ENCODE measurements at places on chromosomes 1 and 21.

- DNase-seq = no peak
Measured at GRCh38 chr1:10389271-10389973, 9.4 kb upstream of the PGD start.

- DNase-seq = no peak
Measured at GRCh38 chr21:24436236-24436635, 1171.0 kb downstream of the MRPL39 start.

GRCh38 chr1:10613340-10613739 lies 138.6 kb downstream of the PEX14 start:
- DNase-seq = no peak

DNA sequence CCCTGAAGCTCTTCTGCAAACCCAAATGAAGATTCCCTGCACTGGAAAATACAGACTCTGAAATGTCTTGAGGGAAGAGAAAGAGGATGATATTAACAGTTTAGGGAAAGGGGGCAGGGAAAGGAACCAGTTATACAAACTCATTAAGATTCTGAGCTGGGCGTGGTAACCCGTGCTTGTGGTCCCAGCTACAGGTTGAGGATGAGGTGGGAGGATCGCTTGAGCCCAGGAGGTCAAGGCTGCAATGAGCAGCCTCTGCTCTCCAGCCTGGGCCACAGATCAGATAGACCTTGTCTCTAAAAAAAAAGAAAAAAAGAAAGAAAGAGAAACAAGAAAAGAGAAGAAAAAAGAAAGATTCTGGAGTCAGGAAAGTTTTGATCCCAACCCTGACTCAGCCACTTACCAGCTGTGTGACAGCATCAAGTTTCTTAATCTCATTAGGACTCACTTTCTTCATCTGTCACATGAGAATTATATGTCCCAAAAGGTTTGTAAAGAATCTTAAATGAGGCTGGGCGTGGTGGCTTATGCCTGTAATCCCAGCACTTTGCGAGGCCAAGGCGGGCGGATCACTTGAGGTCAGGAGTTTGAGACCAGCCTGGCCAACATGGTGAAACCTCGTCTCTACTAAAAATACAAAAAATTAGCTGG lies 53.9 kb downstream of the OPTC start:
- no peak for DNase-seq

GRCh38 chr1:230591678-230592077 lies 50.6 kb upstream of the COG2 start:
- no peak for DNase-seq

- DNase-seq = no peak
Measured at GRCh38 chr1:50851466-50851865, 108.6 kb downstream of the FAF1 start.

- DNase-seq = no peak
Measured at GRCh38 chr1:54052431-54052933, 522 bp downstream of the TMEM59 start.

- no peak for DNase-seq
Measured at GRCh38 chr1:66951513-66951912, 26.7 kb downstream of the MIER1 start.
